Lower leg skin (tissue), 4 donors: ENCODE measurements at places on chromosomes 7 and 10. TPM values are rescaled to one million over a fixed set of nuclear protein-coding genes. Genes with fewer than 3 reads are reported as not detected.

- DNase-seq = no peak
These were observed 502.2 kb downstream of the ARL4A start for GRCh38 chr7:13189668-13190067.

- no peak for DNase-seq
These were observed 132.3 kb downstream of the HECW1 start for GRCh38 chr7:43244784-43245183.

- no peak for DNase-seq
These were observed 104.3 kb downstream of the AHR start for GRCh38 chr7:17402628-17403278.

GRCh38 chr10:78442836-78443550 is 409.3 kb downstream of the RPS24 start:
- no peak for DNase-seq

DNA sequence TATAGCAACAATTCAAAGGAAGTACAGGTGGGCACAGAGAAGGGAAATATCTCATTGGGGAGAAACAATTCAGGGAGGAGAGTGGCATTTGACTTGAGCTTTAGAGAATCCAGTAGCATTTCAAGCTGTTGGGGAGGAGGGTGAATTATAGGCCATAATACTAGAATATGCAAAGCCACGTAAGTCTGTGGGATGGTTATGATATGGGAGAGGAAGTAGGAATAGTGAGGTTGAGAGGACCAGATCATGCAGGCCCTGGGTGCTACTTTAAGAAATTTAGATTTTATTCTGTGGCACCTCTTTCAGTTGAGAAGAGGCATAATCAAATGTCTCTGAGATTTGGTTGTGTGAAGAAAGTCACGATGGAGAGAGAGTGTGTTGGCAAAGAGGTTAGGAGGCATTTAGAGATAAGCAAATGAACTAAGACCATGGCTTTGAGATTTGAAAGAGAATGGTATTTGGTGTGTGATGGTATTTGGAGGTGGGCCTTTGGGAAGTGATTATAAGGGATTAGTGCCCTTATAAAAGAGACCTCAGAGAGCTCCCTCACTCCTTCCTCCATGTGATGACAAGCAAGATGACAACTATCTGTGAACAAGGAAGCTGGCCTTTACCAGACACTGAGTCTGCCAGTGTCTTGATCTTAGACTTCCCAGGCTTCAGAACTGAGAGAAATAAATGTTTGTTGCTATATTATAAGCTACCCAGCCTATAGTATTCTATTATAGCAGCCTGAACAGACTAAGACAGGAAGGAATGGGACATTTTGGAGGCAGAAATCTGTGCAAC is 15.1 kb downstream of the ADD3 start:
- no peak for DNase-seq

Gene ZNF467
- 6.2 TPM for total RNA-seq

DNA sequence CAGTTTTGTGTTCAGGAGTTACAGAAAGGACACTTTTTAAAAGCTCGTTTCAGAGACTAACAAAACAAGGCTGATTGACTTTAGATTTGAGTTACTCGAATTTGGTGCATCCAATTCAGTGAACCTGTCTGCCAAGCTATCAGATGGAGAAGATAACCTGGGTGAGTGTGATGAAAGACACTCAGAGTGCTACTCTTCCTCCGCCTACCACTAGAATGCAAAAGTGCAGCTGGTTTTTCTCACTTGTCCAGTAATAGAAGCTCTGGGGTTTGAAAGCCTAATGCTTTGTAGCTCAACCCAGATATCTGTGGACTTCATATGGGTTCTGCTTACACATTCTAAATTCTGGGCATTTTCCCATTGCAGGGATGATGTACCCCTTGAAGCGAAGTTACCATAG is 82.8 kb upstream of the NPY start:
- DNase-seq = no peak

Gene STAMBPL1
- 6.9 TPM for total RNA-seq

- DNase-seq = peak; percentile 74
These were observed 24.7 kb downstream of the EN2 start for GRCh38 chr7:155482511-155483183.

Gene TFR2
- 1.4 TPM for total RNA-seq

Gene METTL27
- 6.3 TPM for total RNA-seq

Gene ITIH2
- total RNA-seq = not detected

DNA sequence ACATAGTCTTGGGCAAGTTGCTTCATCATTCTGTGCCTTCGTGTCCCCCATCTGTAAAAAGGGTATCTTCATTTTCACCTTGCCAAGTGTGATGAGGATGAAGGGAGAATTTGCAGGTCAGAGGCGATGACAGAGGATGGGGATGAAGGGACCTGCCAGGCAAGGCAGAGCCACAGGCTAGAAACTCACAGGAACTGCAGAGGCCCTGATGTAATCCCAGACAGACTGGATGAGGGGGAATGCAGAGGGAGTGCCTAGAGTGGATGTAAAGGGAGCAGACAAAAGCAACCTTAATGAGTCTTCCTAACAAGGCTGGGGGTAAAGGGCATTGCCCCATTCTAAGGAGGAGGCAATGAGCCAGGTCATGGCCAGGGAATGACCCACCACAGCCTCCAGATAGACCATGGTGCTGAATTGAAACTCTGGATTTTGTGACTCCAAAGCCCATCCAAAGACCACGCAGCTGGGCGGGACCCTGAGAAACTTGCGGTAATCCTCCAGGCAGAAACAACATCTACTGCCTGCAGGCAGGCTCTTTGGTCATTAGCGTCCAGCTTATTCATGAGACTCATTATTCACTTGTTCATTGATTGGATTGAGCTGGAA is 1.9 kb downstream of the ANTXRL start:
- DNase-seq = no peak

GRCh38 chr10:24920907-24921881 is 31.2 kb downstream of the PRTFDC1 start:
- peak; percentile 52 for DNase-seq

Gene GIMAP7
- total RNA-seq = 9.6 TPM

GRCh38 chr7:23232966-23233365 is 13.6 kb upstream of the GPNMB start:
- DNase-seq = no peak

GRCh38 chr7:17787257-17787656 is 153.0 kb downstream of the SNX13 start:
- no peak for DNase-seq

GRCh38 chr7:85285527-85285926 is 98.7 kb upstream of the SEMA3D start:
- DNase-seq = no peak

- no peak for DNase-seq
These were observed 34.3 kb upstream of the HERPUD2 start for GRCh38 chr7:35729061-35729783.

DNA sequence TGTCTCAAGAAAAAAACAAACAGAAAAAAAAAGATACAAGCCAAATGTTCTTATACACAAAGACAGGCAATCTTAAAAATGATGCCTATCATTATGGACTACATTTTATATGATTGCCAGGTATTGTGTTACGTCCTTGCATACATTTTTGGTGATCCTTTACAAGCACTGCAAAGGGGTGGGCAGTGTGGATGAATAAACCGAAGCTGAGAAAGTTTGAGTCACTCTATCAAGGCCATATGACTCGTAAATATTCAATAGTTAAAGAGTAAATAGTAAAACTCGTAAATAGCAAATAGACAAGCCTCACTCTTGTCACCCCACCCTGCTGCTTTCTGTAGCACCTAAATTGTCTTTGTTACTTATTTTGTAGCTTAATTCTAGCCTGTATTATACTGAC is 326.2 kb downstream of the FRMD4A start:
- no peak for DNase-seq

DNA sequence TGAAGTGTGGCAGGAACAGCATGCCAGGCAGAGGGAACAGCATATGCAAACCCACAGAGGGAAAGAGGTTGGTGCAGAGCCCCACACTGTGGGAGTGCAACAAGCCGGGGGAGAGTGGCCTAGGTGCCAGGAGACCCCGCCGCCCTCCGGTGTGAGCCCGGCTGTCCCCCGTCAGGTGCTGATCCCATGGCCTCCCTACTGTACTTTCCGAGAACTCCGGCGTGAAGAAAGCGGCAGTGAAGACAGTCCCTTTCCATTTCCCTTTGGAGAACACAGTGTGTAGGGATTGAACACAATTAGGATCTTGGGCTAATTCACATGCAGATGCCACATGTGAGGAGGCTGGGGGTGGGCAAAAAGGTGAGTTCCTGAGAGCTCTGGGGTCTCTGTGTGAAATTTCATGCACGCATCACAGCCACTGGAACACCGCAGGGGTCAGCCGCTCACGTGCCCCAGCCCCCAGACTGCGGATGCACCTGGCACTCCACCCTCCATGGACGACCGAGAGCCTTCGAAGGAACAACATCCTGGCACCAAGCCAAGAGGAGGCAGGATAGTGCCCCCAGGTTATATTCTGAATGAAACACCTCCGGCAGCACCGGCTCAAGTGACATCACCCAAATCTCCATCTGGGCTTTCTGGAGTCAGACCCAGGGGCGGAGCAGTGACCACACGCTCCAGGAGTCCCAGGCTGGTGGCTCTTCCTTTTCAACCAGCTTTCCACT is 82.1 kb upstream of the PPP2R2D start:
- peak; percentile 71 for DNase-seq

Gene WEE2
- not detected for total RNA-seq

Gene SKIDA1
- total RNA-seq = 1.4 TPM

DNA sequence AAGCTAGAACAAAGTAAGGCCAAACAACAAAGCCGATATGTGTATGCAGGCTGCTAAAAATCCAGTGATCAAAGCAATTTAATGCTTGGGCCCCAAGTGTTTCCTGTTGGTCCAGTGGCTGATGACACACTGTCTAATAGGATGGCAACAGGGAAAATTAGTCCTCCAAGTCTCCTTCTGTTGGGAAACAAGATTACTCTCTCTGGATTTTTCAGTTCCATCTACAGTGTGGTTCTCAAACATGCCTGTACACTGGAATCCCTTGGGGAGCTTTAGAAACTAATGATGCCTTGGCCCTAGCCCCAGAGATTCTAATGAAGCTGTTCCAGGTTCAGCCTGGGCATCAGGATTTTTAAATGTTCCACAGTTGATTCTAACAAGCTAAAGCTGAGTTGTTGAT is 198.7 kb downstream of the AHR start:
- DNase-seq = no peak
